ENCODE measurements at places on chromosomes 1 and 21.
A peak's percentile ranks its signal among the peaks of the same experiment; 100 is the strongest.

GRCh38 chr1:241542199-241542907 is 10.2 kb downstream of the KMO start:
- no peak for DNase-seq

- DNase-seq = peak; percentile 99
These were observed 1.7 kb downstream of the ZNF436 start for GRCh38 chr1:23367791-23368561.

DNA sequence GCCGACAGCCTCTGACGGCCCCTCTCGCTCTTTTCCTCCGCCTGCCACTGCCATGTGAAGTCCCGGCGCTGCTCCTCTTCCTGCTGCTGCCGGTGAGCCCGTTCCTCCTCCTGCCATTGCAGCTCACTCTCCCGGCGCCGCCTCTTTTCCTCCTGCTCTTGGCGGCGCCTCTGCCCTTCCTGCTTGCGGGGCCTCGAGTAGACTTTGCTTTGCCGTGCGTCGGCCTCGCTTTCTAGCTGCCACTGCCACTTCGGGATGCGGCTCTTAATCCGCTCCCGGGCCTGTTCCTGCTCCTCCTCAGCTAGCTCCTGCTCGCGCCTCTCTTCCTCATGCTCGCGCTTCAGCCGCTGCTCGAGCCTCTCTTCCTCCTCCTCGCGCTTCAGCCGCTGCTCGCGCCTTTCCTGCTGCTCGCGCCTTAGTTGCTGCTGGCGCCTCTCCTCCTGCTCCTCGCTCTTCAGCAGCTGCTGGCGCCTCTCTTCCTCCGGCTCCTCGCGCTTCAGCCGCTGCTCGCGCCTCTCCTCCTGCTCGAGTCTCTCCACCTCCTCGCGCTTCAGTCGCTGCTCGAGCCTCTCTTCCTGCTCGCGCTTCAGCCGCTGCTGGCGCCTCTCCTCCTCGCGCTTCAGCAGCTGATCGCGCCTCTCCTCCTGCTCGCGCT is 4.3 kb downstream of the TCHH start:
- no peak for DNase-seq

- no peak for DNase-seq
These were observed 56.7 kb downstream of the LRIG2 start for GRCh38 chr1:113129529-113130185.

DNA sequence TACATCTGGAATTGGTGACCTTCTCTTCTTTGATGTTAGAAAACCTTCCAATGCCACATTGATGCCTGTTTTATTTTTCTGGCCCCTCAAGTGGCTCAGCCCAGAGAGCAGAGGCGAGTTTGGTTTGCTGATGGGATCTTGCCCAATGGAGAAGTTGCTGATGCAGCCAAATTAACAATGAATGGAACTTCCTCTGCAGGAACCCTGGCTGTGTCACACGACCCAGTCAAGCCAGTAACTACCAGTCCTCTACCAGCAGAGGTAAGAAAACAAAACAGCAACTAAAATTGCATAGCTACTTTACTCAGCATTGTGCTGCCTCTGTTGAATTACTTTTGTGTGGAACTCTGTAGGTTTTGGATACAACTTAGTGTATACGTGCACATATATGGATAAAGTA is 97.6 kb downstream of the CC2D1B start:
- DNase-seq = no peak

Data from anterior cingulate cortex (tissue), 58 donors.